ENCODE measurements at places on chromosomes 2 and 18.

DNA sequence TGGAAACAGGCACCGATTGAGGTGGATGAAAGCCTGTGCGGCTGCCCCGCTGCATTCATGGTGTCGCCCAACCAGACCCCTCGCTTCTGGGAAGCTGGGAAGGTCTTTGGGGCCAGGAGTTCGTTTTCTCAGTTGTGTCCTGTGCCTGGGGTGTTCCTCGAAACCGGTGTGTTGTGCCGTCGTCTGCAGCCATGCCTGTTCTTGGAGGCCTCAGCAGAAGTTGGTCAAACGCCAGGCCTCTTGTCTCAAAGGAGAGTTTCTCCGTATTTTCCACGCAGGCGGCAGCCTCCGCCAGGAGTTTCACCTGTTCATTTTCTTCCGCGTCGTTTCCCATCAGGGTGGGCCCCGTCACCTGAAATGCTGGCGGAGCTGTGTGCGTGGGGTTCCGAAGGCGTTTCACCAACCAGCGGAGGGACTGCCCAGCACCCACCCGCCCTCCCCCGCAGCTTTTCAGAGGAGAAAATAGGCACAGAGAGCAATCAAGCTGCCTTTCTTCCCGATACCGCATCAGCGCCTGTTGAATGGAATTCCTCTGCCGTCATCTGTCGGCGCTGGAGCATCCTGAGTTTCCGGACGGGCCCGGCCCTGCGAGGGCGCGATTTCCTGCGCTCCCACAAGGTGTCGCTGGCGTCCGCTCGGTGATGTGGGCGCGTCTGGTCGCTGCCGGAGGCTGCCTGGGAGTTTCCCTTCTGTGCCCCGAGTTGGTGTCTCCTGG lies 17.0 kb upstream of the NFATC1 start:
- DNase-seq, result no peak

GRCh38 chr2:36967236-36967876 lies 1.0 kb upstream of the STRN start:
- DNase-seq, result no peak

GRCh38 chr2:119668546-119668945 lies 10.5 kb upstream of the TMEM177 start:
- no peak for DNase-seq

- no peak for DNase-seq
Observed at GRCh38 chr2:239188536-239188935, 212.3 kb downstream of the HDAC4 start.

DNA sequence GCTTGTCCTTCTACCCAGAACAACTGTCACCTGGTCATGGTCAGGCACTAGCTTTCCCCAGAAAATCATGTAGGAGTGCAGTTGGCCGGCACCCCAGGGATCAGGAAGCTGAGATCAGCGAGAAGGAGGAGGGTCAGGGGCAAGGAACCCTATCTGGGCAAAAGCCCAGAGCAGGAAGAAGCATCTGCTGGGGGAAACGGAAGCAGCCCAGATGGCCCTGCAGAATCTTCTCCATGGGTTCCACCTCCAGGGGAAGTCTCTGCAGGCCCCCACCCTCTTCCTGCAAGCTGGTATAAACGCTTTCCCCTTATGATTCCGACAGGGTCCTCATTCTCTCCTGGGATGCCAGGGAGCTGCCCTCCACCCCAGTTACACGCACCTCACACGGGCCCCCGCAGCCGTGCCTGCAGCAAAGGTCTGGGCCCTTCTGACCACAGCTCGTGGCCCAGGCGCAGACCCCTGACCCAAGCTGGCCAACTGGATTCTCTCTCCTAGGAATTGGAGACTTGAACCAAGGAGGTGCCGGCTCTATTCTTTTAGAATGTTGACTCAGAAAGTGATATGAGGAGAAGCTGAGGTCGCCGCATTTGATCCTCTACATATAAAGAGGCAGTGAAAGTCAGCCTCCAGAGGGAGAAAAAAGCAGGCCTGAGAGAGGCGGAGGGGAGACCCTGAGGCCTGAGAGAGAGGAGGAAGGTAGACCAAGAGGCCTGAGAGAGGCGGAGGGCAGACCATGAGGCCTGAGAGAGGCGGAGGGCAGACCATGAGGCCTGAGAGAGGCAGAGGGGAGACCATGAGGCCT lies 71.0 kb downstream of the STPG4 start:
- no peak for DNase-seq

DNA sequence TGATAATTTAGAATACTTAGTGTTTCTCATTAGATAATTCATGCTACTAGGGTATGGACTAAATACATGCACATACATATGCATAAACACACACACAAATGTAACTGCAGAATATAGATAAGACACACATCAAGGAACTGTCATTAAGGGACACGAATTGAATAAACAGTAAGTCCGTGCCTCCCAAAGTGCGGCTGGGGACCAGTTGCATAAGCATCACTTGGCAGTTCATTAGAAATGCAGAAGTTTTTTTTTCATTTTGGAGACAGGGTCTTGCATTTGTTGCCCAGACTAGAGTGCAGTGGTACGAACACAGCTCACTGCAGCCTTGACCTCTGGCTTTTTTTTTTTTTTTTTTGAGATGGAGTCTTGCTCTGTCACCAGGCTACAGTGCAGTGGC lies 130.0 kb upstream of the CCDC195 start:
- no peak for DNase-seq

DNA sequence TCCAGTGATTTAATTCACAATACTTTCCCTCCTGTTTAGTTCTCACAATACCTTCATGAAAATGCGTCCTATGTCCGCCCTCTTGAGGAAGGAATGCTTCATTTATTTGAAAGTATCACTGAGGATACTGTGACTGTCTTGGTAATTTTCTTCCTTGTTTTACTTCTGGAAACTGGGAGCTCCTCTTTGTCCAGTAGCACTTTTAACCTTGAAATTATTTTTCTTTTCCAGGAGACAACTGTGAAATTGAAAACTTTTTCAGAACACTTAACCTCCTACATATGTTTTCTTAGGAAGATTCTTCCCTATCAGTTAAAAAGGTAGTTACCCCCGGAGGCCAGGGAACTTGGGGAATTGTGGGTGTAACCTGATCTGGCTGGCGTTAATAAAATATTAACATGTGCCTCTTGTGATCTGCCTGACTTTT lies 58.9 kb upstream of the STON1 start:
- no peak for DNase-seq

GRCh38 chr2:215941726-215942125 lies 71.6 kb downstream of the MREG start:
- DNase-seq, result no peak

- no peak for DNase-seq
Observed at GRCh38 chr18:79927607-79928562, 23.6 kb downstream of the SLC66A2 start.

DNA sequence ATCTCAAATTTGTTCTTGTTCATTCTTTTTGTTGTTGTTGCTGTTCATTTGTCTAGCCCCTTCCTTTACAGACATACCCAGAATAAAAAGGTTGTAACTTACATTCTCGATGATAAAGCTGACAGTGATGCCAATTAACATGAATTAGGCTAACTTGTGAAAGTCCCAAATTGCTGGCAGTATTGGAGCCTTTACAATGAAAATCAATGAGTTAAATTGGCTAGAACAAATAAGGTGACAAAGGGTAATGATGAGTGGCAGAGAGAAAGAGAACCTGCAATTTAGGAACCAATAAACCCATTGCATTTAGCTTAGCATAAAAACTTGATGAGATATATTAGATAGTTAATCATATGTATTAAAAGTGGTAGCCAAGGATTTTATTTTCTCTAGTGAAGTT lies 521.0 kb downstream of the ADCYAP1 start:
- DNase-seq, result no peak

- DNase-seq, result no peak
Observed at GRCh38 chr2:160174322-160174721, 25.8 kb downstream of the ITGB6 start.

- no peak for DNase-seq
Observed at GRCh38 chr2:56013475-56013874, 89.9 kb upstream of the EFEMP1 start.

DNA sequence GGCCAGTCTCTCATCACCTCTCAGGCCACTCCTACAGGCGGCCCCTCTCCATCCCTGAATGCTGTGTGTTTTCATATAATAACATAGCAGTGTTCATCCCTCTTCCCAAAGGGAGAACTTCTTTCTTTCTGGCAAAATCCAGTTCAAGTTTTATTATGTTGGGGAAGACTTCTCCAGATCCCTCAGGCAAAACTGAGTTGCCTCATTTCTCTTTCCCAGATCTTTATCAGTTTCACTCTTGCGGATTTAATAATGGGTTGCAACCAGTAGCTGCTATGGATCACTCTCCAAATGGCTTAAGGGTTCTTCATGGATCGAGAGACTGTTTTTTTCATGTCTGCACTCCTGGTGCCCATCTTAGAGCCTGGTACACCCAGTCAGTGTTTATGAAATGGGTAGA lies 129.9 kb downstream of the FHOD3 start:
- DNase-seq, result no peak

- no peak for DNase-seq
Observed at GRCh38 chr18:24400587-24400986, 3.0 kb upstream of the OSBPL1A start.

DNA sequence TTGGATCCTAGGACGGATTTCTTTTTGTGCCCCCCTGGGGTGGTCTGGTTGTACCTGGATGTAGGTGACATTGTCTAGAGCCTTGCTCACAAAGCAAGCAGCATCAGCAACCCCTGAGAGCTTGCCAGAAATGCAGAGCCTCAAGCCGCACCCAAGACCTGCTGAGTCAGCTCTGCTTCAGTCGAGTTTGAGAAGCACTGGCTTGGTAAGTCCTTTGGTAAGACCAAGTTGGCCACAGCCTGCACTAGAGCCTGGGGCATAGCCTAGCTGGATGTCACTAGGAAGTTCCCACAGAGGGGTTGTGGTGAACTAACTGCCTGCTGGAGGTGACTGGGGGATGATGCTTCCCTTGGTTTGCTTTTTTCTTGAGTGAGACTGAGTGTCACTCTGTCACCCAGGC lies 6.2 kb downstream of the ABCG5 start:
- DNase-seq, result no peak

- DNase-seq, result no peak
Observed at GRCh38 chr2:96146153-96146880, 1.1 kb upstream of the DUSP2 start.

DNA sequence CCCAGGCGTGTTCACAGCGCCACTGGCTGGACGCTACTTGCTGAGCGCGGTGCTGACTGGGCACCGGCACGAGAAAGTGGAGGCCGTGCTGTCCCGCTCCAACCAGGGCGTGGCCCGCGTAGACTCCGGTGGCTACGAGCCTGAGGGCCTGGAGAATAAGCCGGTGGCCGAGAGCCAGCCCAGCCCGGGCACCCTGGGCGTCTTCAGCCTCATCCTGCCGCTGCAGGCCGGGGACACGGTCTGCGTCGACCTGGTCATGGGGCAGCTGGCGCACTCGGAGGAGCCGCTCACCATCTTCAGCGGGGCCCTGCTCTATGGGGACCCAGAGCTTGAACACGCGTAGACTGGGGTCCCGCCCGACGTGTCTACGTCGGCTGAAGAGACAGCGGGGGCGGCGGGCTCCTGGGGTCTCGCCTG lies 891 bp upstream of the KHK start:
- DNase-seq, result no peak

DNA sequence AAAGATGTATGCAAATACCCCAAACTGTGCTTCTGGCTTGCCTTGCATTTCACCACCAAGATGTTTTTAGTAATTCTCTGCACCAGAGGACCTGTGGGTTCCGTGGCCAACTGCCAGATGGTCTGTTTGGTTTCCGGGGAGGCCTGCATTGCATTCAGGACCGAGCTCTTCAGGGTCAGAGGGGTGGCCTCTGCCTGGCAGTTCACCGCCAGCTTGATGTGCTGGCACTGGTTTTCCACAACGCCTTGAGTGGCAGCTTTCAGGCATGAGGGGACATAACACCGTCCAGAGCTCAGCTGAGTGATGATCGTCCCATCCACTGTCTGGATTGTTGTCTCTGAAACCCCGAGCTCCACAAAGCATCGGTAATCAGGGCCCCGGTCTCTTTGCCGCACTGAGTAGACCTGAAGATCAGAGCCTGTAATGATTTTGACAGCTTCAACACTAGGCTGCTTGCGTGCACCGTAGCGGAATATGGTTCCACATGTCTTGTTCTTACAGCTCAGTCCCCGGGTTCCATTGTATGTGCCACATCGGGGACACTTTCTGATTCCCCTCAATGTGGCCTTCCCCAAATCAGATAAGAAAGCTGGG lies 9.4 kb downstream of the C2orf42 start:
- no peak for DNase-seq

- DNase-seq, result no peak
Observed at GRCh38 chr2:127576433-127577207, 41.1 kb downstream of the MYO7B start.

DNA sequence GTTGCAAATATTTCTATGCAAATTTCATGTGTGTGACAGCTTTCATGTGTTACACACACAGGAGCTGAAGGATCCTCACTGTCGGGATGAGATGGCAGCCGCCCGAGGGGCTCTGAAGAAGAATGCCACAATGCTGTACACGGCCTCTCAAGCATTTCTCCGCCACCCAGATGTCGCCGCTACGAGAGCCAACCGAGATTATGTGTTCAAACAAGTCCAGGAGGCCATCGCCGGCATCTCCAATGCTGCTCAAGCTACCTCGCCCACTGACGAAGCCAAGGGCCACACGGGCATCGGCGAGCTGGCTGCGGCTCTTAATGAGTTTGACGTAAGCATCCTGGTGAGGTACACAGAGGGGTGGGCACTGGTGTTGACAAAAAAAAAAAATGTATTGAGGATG lies 361.2 kb downstream of the CTNNA2 start:
- DNase-seq, result no peak

GRCh38 chr18:58567453-58568196 lies 61.3 kb downstream of the ALPK2 start:
- no peak for DNase-seq

DNA sequence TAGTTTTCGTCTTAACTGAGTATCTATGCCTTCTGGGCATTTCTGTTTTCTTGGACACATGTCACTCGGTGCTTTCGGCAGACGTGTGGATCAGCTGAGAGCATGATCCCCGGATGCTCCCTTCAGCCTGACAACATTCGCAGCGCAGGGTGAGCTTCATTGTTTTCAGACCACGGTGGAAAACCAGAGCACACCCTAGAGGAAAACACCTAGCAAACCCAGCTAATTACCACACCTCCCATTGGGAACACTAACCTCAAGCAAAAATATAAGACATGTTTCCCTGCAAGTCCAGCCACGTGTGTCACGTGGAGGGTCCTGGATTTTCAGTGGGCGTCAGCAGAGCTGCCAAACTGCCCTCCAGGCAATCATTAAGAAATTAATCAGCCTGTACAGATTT lies 31.0 kb downstream of the ANKRD29 start:
- DNase-seq, result no peak

GRCh38 chr18:55413474-55413873 lies 174.5 kb downstream of the TCF4 start:
- no peak for DNase-seq

DNA sequence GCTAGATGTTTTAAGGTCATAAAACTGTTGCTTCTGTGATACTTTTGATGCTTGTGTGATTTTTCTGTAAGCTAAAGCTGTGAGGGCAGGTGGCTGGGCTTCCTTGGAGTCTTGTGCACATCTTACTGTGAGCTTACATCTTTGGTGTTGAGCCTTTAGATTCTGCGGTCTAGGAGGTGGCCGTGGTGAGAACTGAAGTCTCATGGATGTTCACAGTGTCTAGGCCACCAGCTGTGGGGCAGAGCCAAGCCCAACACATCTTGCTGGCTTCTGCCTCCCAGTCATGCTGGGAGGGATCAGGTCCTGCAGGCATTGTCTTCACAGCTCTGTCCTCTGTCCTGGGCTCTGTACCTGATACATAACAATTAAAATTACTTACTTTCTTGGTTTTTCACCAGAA lies 219.7 kb upstream of the HS6ST1 start:
- DNase-seq, result no peak

Measured in NCI-H2081 treated with DMSO at 0.1 percent for 48 hours (cell line).